ENCODE measurements at places on chromosomes 11 and 22. TPM values are rescaled to one million over a fixed set of nuclear protein-coding genes. Genes with fewer than 3 reads are reported as not detected.

GRCh38 chr11:29063630-29064361, 953.0 kb downstream of the KCNA4 start:
- DNase-seq: no peak

DNA sequence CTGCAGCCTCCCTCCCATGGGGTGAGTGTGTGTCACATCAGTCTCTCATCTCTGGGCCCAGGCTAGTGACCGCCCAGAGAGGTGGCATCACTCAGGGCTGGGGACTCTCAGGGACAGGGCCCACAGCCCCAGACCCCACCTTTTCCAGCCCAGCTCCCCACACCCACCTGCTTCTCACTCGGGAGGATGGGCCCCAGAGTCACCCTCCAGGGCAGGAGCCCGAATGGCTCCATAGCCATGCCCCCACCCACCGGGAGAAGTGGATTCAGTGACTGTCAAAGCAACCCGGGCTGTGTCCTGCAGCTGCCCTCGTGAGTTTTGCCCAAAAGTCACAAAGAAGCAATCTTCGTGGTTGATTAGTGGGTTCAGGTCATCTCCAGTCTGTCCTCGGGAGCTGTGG, 26.0 kb downstream of the PARVG start:
- no peak for DNase-seq

GRCh38 chr11:44011797-44012196, 36.0 kb upstream of the ACCSL start:
- no peak for DNase-seq

DNA sequence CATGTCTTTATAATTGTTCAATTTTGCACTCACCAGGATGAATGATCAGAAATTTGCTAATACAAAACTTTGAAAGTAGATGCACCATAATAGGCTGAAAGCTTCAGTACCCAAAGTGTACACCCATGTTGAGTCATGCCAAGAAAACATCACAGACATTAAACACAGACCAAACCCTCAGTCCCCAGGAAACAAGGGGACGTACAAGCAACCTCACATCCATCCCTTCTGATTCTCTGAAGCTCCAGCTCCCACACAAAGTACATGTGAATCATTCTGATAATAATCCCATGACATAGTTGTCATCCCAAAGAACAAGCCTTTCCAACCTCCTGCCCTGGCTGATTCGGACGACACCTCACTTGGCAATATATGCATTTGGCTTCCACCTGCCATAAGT, 183.8 kb downstream of the SNX19 start:
- DNase-seq: no peak

GRCh38 chr22:18994056-18994455, 58.0 kb upstream of the PRODH start:
- no peak for DNase-seq

DNA sequence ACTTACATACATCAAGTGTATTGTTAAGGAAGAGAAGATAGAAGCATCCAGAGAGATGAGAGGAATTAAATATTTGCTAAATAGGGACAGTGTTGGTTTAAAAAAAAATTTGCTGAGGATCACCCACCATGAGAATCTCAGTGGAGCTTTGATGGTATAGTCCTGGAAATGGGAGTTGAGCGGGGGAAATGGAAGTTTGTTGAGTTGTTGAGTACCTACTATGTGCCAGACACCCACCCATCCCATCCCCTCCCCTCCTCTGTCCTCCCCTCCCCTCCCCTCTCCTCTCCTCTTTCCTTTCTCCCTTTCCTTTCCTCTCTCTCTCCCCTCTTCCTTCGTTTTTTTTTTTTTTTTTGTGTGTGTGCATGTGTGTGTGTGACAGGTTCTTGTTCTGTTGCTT, 4.7 kb upstream of the MFRP start:
- DNase-seq: no peak

The CASTOR1 gene
- 12.3 TPM for total RNA-seq
